ENCODE measurements at places on chromosomes 5 and 9. TPM values are rescaled to one million over a fixed set of nuclear protein-coding genes. Genes with fewer than 3 reads are reported as not detected.

Gene LCN9
- total RNA-seq = not detected

Gene STKLD1
- not detected for total RNA-seq

Gene PCDHGA8
- 0.51 TPM for total RNA-seq

Gene PCDHGB4
- total RNA-seq = 2.2 TPM

Gene CLTA
- 282 TPM for total RNA-seq

Gene LCN1
- total RNA-seq = not detected

Gene FAM240B
- total RNA-seq = not detected

Gene NDUFS4
- total RNA-seq = 124 TPM

Gene IL13
- total RNA-seq = not detected

Gene DND1
- total RNA-seq = 0.28 TPM

Gene GNA14
- total RNA-seq = not detected

Gene GABRA6
- total RNA-seq = not detected

Gene TEX48
- total RNA-seq = not detected

Gene POLR3G
- 26.1 TPM for total RNA-seq

Gene FRMD3
- 0.56 TPM for total RNA-seq

Gene RNF208
- total RNA-seq = 1.5 TPM

Gene EIF4EBP3
- total RNA-seq = 6.0 TPM

Gene PCDHB16
- 0.14 TPM for total RNA-seq

Gene HARS1
- 83.6 TPM for total RNA-seq

Gene WDR38
- not detected for total RNA-seq

Gene PTGER4
- total RNA-seq = 10.8 TPM

Gene HARS2
- 35.0 TPM for total RNA-seq

Gene MEIKIN
- not detected for total RNA-seq

Gene PCDHB4
- total RNA-seq = not detected
